ENCODE measurements at places on chromosomes 3 and 15.

GRCh38 chr3:124609402-124609801, 120.8 kb upstream of the UMPS start:
- no peak for DNase-seq

- no peak for DNase-seq
These were observed 35.4 kb downstream of the PSTPIP1 start for GRCh38 chr15:77030048-77030927.

DNA sequence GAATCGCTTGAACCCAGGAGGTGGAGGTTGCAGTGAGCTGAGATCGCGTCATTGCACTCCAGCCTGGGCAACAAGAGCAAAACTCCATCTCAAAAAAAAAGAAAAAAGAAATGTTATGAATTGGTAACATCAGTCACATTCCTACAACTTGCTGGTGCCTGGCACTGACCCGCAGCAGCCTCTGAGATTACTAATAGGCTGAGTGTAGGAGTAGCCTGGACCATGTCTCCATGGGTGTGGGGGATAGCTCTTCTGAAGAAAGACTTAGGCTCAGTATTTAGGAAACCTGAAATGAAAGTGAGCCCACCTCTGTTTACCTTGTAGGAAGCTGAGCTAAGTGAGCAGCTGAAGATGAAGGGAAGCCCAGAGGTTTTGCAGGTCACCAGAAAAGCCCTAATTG, 148.3 kb downstream of the LRRC28 start:
- DNase-seq, result no peak

GRCh38 chr3:195540511-195540910, 2.6 kb downstream of the PPP1R2 start:
- no peak for DNase-seq

DNA sequence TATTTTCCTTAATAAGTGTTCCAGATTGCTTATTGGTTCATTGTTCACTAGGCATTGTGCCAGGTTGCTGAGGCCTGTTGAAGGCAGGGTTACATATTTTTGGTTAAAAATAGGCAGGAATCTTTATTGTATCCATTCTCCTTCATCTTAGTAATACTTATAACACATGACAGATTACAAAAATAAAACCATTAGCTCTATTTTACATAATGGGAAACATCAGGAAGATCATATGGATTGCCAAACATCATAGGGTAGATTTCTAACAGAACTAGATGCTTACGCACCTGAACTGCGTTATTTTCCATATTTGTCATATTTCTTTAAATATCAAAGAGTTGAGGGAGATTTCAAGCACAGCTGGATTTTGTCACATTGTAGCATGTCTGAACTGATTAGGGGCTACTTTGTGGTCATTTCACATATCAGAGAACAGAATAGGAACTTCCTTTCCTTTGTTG, 462.9 kb upstream of the SGO1 start:
- DNase-seq, result no peak

- DNase-seq, result no peak
These were observed 60.8 kb downstream of the RUBCN start for GRCh38 chr3:197675951-197676350.

DNA sequence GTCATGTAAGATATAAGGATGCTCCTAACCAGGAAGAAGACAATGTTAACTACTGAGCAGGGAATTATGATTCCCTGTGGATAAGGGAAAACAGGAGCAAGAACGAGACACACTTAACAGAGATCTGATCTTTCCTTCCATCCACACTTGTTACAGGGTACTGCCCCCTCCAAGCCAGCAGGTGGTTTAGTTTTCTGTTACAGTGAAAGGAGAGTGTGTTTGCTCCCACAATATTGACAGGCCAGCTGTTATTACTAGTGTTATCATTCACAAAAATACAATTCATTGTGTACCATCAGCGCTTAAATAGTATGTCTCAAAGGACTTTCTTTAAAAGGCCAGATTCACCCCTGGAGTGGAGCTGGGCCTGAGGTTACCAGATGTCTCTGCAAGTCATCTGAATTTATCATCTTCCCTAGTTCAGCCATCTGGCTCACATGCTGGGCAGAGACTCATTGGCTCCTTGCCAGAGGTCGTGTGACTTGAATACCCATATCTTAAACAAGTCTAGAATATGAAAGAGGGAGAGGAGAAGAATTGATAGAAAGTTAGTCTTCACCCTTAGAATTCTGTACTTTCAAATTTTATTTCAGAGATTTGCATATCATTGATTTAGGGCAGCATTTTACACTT, 16.8 kb upstream of the FMN1 start:
- no peak for DNase-seq

- DNase-seq, result no peak
These were observed 41.6 kb upstream of the GALNT15 start for GRCh38 chr3:16132928-16133327.

GRCh38 chr3:64488939-64489338, 198.9 kb downstream of the ADAMTS9 start:
- DNase-seq, result no peak

GRCh38 chr3:81666502-81667121, 94.8 kb downstream of the GBE1 start:
- no peak for DNase-seq

DNA sequence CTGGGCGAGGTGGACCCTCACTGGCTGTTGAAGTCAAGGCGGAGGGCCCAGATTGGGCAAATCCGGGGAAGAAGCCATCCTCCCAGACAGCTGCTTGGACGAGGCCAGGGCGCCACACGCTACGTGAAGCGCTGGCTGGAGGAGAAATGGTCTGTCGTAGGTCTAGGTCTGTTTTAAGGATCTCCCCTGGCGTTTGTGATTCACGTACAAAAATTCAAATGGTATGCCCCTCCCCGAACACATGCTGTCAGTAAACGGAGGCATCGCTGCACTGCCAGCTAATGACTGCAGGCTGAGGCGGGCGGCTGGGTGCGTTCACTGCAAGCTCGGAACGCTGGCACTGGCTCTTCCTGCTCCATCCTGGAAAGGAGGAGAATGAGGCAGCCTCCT, 69.9 kb downstream of the EPHB3 start:
- no peak for DNase-seq

DNA sequence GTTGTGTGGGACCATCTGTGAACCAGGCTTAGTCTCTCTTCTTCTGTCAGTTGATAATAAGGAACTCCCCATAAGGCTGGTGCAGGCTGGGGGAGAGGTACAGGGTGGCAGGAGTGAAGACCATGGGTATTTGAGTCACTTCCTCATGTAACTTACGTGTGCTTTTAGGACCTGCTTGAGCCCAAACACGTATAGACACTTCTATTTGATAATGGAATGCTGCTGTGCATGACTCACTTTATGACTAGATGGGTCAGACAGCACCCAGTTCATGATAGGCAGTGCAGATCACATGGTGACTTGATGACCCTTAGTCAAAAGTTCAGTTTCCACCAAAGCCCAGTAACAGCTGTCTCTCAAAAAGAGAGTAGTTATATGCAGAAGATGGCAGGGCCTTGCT, 490.9 kb downstream of the ZBBX start:
- DNase-seq, result no peak

GRCh38 chr3:4852780-4853748, 126.2 kb upstream of the BHLHE40 start:
- no peak for DNase-seq

DNA sequence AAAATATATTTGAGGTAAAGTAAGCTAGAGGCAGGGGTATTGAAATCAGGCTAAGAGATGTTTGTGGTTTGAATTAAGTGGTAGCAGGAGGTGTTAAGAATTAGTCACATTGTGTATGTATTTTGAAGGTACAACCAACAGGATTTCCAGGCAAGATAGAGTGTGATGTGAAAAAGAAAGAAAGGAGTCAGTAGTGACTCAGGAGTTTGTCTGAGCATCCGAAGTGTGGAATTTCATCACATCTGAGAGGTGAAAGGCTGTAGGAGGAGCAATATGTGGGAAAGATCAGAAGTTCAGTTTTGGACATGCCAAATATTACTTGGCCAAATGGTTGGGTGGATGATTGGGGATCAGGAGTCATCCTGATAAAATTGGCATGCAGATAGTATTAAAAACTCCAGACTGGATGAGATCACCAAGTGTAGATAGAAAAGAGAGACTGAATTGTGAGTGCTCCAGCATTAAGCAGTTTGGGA, 32.1 kb upstream of the EBLN2 start:
- DNase-seq, result peak; percentile 19

GRCh38 chr15:56759450-56759845, 26.1 kb upstream of the ZNF280D start:
- no peak for DNase-seq

- no peak for DNase-seq
These were observed 72.0 kb downstream of the HCN4 start for GRCh38 chr15:73296609-73297353.

DNA sequence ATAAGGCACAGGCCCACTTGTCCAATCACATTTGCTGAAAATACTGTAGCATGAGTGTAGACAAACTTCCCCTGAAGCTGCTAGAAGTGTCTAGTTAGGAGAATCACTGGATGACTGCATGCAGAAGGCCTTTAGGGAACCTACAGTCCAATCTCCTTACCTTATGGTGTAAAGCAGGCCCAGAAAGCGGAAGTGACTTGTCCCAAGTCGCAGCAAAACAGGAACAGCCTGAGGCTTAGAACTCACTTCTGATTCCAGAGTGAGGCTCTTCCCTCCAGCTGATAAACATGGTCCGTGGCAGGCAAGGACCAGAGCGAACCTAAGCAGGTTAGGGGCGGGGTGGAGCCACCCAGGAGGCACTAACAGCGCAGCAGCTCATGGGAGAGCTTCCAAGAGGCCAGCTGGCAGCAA, 2.5 kb downstream of the GRAMD2A start:
- DNase-seq, result no peak

GRCh38 chr15:94858449-94858848, 627.1 kb downstream of the MCTP2 start:
- DNase-seq, result no peak

GRCh38 chr15:63918317-63918672, 84.5 kb upstream of the HERC1 start:
- DNase-seq, result no peak

GRCh38 chr3:152458376-152459117, 189.8 kb downstream of the MBNL1 start:
- DNase-seq, result no peak

DNA sequence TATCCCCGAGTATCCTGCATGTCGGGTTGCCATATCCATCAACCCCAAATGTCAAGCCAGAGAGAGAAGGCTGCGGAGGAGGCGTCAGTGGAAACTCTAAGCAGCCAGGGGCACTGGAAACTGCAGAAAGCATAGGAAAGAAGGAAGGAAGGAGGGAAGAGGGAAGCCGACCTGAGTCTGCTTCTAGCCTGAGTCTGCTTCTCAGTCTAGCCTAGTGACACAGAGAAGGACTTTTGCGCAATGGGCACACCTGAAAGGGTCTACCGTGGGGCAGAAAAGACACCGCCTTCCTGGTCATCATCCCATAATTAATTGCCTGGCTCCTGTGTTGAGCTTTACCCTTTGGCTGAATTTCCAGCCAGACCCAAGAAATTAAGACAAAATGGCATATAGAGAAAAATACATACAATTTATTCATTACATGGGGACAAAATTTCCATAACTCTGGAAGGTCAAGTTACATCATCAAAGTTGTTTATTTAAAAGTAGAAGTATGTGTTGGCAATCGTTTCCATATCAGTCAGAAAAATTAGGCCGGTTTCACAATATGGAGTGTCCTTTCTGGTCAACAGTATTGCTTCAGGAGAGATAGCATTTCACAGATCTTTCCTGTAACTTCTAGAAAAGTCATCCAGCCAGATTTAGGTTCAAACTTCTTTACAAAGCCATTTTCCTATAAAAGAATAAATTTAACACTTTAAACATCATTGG, 10.3 kb downstream of the BCL2A1 start:
- no peak for DNase-seq

DNA sequence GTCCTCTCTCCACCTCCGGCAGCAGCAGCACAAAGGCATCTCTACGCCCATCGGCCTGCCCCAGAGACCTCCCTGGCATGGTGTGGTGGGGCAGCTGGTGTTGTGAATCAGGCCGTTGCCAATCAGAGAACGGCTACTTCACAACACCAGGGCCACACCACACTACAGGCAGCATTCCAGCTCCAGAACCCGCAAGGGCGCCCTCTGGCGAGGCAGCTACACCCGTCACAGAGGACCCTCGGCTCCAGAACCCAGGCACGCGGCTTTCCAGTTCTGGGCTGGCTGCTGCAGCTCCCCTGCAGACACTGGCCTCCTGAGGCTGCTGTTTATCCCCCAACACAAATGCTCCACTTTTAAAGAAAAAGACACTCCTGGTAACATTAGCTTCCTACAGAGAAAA, 127.5 kb upstream of the TOPAZ1 start:
- DNase-seq, result no peak

DNA sequence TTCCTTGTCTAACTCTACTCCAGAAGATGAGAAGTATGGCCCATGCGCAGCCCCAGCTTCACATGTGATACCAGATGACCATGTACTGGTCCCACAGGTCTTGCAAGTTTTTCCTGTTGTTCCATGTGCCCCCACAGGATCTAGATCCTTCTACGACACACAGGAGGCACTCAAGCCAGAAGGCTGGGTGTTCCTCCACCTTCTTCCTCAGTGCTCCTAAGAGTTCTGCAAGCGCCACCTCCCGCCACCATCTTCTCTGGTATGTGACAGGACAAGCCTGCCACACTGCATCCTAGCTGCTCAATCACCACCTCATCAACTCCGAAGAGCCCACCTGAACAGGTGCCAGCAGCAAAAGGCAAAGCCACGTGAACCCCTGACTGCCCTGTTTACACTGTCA, 43.1 kb downstream of the XXYLT1 start:
- DNase-seq, result no peak

- DNase-seq, result peak; percentile 93
These were observed 1.0 kb upstream of the ZNF620 start for GRCh38 chr3:40504636-40505430.

- DNase-seq, result no peak
These were observed 61.7 kb upstream of the KCNMB2 start for GRCh38 chr3:178474526-178474925.

DNA sequence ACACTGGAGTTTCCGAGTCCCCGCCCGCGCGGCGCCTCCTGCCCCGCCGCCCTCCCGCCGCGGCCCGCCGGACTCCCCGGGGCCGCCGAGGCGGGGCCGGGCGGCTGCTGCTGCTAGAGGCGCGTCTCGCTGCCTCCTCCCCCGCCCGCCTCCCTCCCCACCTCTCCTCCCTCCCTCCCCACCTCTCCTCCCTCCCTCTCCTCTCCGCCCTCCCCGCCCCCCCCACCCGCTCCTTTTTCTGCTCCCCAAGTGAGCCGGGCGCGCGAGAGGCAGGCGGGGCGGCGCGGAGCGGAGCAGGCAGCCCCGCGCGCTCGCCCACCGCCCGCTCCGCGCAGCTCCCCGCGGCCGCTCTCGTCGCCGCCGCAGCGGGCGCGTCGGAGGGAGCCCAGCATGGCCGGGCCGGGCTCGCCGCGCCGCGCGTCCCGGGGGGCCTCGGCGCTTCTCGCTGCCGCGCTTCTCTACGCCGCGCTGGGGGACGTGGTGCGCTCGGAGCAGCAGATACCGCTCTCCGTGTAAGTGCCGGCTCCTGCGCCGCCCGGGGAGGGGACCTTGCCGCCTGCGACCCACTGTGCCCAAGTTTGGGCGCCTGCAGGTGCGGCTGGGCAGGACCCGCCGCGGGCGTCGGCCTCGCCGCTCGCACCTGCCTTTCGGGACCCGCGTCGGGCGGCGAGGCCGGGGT, at the start of gene CACNA2D3:
Gene CACNA2D3 (plus strand): TSS at position 229 of the 679 bp plus-strand sequence.
- no peak for DNase-seq

DNA sequence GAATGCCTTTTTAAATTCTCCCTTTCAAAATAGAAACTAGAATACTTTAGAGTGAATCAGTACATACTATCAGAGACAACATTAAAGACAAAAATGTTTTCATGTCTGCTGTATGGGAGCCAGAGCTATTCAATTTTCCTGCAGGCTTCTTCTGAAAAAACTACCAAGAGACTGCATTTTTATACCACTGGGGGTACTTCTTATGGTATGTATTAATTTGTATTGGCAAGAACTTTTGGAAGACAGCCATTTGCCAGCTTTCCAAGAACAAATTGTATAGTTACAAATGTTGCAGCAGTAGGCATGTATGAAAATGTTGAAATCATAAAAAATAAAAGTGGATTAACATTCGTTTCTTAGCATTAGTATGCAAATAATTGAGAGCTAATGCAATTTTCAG, 1010.0 kb upstream of the CADM2 start:
- DNase-seq, result no peak
